ENCODE measurements at places on chromosomes 3 and 15.

- no peak for DNase-seq
These were observed 580.8 kb upstream of the ALCAM start for GRCh38 chr3:104785947-104786346.

DNA sequence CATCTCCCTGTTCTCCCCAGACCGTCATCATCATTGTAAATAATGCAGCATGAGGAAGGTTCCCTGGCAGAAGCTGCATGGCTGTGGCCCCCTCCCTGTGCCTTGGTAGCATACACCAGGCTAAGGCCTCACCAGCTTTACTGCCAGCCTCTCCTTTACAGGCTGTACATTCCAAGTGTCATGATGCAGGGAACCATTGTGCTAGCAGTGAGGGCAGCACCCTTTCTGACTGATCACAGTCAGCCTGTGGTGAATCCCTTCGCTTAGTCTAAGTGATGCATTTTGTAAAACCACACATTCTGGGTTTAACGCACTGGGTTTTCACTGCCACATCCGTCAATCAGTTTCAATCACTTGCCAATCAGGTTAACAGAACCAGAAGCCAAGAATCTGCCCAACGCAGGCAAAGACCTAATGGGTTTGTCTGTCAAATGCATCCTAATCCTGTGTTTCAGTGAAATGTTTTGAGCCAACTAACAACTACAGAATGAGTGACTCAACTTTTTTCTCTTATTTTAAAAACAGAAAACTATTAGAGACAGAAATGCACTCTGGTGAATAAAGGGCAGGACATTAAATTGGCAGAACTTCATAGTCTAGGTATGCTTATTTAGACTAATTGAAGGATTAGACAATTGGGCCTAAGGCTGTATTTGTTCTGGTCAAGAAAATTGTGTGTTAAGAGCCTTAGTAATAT, 225.9 kb upstream of the DPH6 start:
- DNase-seq, result no peak

DNA sequence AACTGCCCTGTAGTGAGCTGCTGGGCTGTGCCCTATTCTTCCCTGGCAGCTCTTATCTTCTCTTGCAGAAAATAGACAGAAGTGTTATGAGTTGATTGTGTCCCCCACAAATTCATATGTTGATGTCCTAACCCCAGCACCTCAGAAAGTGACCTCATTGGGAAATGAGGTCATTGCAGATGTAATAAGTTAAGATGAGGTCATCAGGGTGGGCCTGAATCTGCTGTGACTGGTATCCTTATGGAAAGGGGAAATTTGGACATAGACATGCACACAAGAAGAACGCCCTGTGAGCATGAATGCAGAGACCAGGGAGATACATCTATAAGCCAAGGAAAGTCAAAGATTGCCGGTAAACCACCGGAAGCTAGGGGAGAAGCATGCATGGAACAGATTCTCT, 49.0 kb downstream of the SPSB4 start:
- no peak for DNase-seq

DNA sequence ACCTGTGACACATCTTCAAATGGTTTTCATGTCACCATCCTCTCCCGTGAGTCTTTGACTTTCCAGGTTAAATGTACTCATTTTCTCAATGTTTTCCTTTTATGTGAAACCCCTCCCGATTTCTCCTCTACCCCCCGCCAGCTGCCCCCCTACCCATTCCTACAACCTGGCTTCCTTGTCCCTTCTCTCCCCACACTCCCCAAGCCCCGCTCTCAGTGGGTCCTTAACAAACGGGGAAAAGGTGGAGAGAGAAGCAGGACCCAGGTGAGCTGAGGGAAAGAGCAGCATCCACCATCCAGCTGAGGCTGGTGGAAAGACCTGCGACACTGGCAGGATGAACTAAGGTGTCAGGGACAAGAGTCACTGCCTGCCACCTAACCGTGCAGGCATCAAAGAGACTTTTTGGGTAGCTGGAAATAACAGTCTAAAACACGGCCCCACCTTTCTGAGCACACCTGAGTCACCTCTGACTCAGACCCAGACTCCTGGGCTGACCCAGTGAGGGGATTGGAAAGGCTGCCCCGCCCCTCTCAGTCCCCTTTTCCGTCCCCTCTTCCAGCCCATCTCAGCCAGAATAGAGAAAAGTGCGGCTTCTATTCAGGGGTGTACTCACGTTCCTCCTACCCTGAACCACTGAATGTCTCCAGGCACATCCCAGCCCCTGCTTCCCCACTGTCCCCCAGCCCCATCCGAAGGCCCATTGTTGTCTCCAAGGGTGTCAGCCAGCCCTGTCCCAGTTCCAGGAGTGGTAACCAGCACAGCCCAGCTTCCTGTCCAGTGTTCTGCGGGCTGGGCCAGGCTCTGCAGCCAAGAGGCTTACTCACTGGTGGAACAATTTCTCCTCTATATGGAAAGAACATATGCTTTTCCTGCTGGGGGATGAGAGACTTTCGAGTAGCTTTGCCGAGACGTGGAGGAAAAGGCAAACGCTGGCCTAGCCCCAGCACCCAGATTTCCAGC, 20.4 kb downstream of the ISG20 start:
- peak; percentile 61 for DNase-seq

DNA sequence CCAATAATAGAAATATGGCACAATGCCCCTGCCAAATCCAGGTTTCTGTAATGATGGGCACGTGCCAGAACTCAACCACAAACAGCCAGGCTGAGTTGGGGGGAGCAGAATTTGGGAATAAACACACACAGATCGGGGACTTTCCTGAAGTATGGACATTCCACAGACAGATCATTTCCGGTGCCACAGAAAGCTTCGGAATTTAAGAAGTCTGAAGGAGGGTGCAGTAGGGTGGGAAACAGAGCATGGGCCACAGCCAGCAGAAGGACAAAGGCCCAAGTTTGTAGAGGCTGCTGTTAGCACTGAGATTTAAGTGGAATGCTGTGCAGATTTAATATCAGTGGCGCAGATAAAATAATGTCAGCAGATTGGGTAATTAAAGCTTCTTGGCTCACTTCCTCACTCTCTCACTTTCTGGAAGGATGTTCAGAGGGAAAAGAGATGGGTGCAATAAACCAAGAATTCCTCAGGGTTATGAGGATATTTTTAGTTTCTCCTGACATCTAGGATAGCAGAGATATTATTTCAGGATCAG, 67.4 kb downstream of the MYLK start:
- no peak for DNase-seq

GRCh38 chr3:108450444-108450843, 60.0 kb downstream of the MYH15 start:
- no peak for DNase-seq

DNA sequence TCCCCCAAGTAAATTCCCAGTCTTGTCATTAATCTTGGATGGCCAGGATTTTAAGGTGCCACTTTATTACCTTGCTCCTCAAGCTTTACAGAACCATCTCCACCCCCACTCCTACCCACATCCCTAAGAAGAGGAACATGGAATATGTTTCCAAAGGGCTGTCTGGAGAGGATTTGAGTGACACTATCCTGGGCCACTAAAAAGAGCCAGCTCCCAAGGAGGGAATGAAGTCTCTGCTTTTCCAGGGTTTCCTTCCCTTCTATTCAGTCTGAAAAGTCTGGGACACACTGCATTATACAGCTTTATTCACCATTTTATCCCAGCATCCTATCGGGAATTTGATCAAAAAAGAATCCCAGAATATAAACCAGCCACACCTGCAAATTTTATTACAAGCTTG, 35.6 kb upstream of the MECOM start:
- DNase-seq, result no peak
